Hematopoietic multipotent progenitor cell treated with erythropoietin and hydrocortisone succinate and interleukin-3 and kit ligand, for 6 days (in vitro differentiated cells): ENCODE measurements at places on chromosomes 11 and 22.

GRCh38 chr11:35614939-35615569 lies 3.2 kb upstream of the FJX1 start:
- no peak for DNase-seq

- DNase-seq = no peak
Measured at GRCh38 chr11:11969380-11970215, 38.8 kb downstream of the DKK3 start.

DNA sequence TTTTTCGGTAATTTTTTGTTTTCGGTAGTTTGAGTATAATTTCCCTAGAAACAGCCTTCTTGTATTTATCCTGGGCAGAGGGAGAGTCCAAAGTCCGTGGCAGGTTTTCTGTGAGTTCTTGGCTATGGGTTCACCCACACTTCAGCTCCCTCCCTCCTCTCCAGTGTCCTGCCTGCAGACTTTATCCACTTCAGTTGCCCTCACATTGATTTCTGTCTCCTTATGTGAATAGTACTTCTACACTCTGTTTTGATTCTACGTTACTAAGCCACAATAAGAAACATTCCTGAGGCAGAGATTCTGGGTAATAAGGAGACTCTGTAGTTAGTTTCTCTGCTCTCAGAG lies 868.6 kb downstream of the METTL15 start:
- no peak for DNase-seq

- no peak for DNase-seq
Measured at GRCh38 chr11:60994541-60995080, 23.1 kb downstream of the CD6 start.

DNA sequence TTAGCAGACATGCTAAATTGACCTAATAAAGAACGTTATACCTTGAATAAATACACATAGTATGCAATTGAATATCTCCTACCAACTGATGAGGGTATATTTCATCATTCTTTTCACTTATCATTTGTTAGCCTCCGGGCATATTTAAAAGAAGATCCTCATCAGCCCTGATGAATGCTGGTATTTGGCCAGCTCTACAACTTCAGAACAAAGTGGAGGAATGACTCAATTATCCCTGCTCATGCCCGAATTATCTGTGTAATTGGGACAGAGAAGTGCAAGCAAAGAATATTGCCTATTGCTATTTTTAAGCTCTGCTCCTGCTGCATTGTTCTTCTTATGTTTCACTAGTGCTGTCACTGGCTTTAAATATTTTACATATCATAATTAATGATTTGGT lies 622.1 kb downstream of the METTL15 start:
- DNase-seq = no peak

DNA sequence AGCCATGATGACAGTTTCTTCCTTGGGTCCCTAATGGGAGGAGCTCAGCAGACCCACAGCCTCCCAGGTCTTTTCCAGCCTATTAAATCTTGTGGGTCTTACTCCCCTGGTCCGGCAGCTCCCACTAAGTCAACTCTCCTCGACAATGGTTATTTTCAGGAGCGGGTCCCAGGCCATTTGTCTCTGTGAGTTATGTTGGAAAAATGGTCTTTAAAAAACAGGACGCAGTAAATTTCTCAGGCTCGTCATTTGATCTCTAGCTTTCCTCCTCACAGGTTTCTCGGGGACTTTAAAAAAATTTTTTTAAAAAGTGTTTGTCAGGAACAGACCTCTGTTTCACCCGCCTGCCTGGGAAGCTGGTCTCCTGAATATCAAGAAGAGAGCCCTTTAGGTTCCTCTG lies 397.5 kb upstream of the NARS2 start:
- DNase-seq = no peak

DNA sequence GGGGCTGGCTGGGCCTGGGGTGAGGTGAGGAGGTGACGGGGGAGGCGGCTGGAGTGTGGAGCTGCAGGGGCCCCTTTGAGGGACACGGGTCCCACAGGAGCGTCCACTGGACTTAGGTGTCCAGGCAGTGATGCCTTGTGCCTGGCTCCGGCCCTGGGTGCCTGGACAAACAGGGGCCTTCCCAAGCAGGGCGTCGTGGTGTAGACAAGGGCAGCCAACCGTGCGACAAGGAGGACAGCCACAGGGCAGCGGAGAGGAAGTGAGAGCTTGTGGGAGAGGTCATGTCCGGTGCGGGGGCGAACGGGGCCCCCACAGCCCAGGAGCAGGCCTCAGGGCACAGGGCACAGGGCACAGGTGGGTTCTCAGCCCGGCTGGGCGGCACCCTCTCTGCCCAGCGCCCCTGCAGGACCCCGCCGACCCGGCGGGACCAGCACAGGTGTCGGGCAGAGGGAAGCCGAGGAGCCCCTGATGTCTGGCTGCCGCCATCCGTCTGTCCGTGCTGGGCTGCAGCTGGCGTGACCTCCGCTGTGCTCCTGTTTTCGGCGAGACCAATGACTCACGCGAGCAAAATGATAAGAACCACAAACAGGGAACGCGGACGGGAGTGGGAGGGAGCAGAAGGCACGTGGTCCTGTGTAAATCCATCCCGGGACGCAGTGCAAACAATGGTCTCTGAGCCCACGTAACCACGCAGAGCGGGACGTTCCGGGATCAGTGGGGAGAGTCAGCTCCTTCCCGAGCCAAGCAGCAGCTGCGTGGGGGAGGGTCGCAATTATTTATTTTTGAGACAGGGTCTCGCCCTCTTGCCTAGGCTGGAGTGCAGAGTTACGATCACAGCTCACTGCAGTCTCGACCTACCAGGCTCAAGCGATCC lies 49.1 kb upstream of the A4GALT start:
- DNase-seq = peak; percentile 47

- no peak for DNase-seq
Measured at GRCh38 chr11:68326334-68327215, 14.2 kb downstream of the LRP5 start.
